ENCODE measurements at places on chromosomes 2 and 18.

GRCh38 chr2:72222829-72223564 lies 75.3 kb upstream of the CYP26B1 start:
- DNase-seq, result no peak

- DNase-seq, result no peak
Measured at GRCh38 chr2:218880102-218880858, at the start of gene WNT10A. TSS of gene WNT10A (plus strand) at chr2:218880852. CDS start at chr2:218880996, 144 bp downstream.

GRCh38 chr18:57052759-57053158 lies 94.1 kb upstream of the BOD1L2 start:
- DNase-seq, result no peak

DNA sequence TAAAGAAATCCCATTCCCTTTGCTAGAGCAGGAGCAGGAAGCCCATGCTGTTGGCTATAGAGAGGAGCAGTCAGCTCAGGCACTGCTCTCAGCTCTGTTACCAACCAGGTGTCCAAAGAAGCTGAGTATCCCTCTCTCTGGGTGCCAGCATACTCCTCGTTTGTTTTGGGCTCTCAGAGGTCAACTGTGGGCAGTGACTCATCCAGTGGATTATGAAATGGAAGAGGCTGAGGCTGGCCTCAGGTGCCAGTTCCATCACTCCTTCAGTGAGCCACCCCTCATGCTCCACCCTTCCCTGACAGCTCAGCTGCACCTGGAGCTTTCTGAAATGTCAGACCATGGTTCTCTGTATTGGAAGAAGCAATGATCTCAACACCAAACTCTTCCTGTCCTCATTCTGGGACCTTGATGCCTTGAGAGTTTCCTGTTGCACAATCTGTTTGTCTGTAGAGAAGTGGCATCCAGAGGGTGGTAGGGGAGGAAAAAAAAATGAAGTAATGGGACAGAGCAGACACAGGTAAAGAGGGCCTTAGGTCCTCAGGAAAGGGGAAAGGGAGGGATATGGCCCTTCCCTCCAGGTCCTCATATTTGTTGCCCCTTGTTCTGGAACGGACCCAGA lies 31.2 kb upstream of the EN1 start:
- no peak for DNase-seq
